ENCODE measurements at places on chromosomes 3 and 15.

GRCh38 chr3:177177749-177178221, 19.5 kb downstream of the TBL1XR1 start:
- no peak for DNase-seq

DNA sequence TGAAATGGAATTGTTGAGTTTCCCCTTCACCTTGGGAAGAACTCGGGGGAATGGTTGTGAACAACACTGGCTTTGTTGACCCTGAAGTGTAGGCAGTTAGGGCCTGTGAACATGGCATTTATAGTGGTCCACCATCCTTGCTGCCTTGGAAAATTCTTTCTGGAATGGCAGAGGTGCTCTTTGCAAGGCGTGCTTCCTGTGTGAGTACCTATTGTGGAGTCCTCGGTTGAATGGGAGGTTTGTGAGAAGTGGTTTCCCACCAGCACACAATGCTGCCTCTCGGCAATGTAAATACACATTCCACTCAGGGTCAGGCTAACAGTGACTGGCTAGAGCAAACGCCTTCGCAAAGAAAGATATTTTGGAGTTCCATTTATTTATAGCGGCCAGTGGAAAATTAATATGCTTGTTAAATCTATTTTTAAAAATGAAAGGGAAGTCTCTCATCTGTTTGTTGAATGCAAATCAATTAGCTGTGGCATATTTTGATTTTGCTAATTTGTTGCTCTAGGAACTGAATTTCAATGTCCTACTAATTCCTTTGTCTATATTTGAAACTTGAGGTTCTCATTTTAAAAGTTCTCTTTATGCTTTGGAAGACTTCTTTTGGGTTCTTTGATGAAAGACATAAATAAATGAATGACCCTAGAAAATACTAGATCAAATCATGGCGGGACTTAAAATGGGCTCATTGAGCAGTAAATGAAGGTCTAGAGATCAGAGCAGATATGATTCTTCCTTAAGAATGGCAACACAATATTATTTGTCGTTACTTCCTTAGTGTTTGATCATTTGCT, 59.5 kb downstream of the FNDC3B start:
- DNase-seq, result no peak

DNA sequence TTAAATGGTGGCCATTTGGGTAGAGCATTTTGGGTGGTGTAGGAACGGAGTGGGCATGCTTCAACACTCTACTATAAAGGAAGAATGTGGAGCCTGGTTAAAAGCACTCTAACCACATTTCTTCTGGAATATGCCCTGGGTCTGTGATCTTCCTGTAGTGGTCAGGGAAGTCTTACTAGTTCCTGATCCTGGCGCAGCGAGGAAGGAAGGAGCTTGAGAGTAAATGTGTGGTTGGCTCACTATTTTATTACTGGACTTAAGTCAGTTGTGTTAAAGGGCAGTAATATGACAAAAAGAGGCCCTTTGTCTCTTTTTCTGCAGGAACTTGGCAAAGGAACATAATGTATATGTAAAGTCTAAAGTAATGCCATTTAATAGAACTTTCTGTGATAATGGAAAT, 197.6 kb upstream of the ZPLD1 start:
- no peak for DNase-seq

- DNase-seq, result no peak
These were observed 386.2 kb upstream of the ARHGEF26 start for GRCh38 chr3:153734777-153735551.

DNA sequence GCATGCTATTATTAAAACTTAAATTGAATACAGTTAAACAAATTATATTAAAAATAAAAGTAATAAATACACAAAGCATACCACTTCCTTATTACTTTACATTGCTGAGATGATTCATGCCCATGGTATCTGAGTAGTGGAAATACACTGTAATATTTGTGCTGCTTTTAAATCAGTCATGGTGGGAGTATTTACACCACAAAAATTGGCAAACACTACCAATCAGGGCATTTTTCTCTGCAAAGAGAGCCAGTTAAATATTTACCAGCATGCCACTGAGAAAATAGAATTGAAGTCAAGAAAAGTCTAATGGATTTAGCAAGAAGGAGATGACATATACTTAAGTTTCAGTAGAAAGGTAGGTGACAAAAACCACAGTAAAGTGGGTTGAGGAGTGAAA, 19.6 kb downstream of the PPARG start:
- no peak for DNase-seq

- DNase-seq, result no peak
These were observed 100.0 kb downstream of the CACNA2D3 start for GRCh38 chr3:54222316-54222715.

DNA sequence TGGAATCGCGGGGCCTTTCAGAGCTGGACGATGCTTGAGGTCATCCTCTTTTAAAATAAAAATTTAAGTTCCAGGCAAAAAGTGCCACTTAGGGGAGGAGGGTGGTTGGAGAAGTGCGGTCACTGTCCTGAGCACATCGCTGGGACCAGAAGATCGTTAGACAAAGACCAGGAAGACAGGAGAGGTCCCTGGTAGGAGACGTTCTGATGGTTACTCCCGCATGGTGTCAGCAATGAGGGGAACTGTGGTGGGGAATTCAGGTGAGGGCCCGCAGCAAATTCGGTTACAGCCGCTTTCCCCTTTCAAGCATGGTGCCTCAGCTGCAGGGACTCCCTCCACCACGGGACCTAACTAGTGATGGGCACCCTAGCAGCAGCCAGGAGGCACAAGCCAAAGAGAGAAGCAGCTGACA, 1.0 kb upstream of the ISY1 start:
- DNase-seq, result no peak

GRCh38 chr15:101322016-101322695, 27.1 kb upstream of the SNRPA1 start:
- DNase-seq, result no peak

DNA sequence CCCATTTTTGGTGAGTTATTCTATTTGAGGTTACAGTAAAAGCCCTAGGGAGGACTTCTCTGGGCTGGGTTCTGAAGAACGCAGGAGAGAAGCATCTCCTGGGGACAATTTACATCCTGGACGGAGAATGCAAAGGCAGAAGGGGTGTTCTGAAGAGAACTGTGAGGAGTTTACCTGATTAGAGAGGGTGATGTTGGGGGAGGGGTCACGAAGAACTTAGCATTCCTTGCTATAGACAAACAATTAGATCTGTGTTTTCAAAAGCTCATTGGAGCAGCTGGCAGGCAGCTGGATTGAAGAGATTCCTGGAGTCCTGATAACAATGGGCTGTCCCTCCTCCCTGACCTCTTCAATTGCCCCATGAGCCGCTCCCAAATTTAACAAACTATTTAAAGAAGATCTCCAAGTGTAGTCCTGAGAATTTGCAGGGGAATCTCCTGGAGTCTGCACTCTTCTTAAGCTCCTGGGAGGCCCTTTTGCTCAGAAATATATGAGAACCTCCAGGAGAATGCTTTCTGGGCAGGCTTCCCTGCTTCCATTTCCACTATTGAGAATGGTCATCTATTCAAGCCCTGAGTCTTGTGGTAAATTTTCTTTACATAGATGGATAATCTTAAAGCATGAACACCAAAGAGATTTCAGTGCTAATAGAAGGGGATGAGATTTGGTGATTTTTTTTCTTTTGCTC, 55.3 kb downstream of the ARHGAP31 start:
- no peak for DNase-seq

- DNase-seq, result no peak
These were observed 128.2 kb upstream of the OSTN start for GRCh38 chr3:191070762-191071403.

DNA sequence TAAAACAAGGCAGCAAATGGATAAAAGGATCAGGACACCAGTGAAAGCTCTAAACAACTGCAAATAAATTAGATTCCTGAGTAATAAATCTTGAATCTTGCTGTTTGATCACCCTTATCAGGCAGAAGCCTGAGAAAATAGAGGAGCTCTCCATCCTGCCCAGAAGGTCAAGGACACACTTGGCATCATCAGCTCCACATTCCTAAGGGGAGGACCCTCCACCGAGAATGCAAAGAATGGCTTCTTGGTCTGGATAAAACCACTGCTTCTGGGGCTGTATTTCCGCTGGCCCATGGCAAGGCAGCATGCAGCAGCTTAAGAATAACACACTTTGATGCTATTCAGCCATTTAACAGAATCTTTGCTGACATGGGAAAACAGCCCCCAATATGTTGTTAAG, 108.9 kb upstream of the TSC22D2 start:
- DNase-seq, result no peak

DNA sequence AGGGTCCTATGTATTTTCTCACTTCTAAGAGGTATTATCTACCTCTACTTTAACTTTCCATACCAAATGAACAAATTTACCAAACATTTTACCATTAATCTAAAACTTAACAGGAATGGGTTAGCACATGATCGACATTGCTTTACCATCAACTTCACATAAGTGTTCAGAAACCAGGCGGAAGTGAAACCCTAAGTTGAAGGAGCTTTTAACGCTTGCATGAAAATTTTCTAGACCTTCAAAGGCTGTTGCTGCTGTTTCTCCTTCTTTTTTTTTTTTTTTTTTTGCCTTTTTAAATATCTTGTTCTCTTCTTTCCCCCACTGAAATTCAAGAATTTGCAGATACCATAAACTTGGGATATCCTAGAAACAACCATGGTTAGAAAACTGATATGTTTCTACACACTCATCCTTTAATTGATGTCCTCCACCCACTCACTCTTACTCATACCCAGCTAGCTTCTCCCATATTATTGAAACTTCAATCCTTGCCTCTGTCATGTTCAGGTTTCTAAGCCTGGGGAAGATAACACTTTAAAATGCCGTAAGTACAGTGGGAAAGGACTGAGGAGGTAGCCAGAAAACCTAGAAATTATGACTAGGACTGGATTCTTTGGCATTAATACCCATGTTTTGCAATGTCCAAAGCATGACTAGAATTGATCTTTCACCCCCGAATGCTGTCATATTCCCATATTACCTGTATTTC, 24.7 kb downstream of the MYO5A start:
- DNase-seq, result no peak

- no peak for DNase-seq
These were observed 105.8 kb upstream of the GAP43 start for GRCh38 chr3:115517457-115518050.

DNA sequence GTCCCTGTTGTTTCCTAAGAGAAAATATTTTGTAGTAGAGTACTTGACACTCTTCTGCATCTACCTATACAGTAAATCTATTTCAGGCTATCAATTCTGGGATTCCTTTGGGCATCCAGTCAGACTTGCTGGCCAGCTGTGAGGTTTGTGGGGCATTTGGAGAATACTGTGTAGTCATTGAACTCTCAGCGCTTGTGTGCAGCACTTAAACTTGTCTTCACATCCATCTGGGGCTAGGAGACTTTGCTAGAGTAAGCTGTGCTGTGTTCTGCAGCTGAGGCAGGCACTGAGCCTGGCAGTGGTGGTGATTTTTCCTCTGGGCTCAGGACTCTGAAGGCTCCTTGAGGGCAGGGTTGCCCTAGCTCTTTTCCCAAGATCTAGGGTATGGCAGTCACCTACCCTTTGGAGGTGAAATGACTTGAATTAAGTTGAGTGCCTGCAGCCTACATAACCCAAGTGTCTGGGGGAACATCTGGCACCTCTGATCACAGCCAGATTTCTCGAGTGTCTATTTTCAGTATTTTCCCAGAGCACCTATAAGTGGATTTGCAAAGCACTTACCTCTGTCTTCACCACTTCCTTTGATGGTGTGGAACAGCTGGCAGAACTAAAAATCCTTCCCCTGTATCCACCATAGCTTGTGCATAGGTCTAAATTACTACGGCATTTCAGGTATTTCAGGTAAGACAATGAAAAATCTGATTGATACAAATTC, 19.3 kb downstream of the CLSTN2 start:
- no peak for DNase-seq

- DNase-seq, result no peak
These were observed 4.5 kb upstream of the GJD2 start for GRCh38 chr15:34759347-34759746.

- no peak for DNase-seq
These were observed 148.6 kb upstream of the MME start for GRCh38 chr3:154931484-154931883.

DNA sequence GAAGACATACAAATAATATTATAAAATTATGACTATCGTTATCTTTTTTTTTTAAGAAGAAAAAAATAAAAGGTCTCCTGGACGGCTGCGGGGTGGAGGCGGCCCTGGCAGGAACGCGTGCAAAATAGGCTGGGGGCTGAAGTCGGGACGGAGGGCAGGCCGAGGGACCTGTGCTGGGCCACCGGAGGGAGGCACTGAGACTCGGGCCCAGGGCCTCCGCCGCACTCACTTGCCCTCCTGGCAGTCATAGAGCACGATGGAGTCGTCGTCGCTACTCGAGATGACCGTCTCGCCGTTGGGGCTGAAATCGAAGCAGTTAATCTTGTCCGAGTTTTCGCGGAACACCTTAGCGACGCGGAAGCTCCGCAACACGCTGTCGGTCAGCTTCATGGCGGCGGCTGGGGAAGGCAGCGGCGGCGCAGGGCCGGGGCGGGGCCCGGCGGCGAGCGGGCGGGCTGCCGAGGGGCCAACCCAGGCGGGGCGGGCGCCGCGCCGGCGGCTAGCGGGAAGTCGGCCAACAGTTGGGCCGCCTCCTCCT, 408 bp downstream of the WDR82 start:
- no peak for DNase-seq

- DNase-seq, result no peak
These were observed 14.9 kb upstream of the C3orf22 start for GRCh38 chr3:126573492-126574117.

DNA sequence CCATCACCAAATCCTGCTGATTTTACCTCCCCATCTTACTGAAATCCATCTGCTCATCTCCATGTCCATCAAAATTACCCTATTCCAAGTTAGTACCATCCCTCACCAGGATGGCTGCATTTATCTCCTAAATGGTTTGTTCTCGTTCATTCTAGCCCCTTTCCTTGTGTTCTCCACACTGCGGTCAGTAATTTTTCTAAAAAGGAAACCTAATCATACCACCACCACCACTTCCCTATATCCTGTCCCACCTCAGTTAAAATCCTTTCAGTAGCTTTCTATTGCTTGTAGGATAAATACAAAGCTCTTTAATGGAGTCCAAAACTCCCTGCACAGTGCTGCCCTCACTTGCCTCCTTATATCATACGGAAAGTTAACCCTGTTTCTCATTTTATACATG, 51.1 kb downstream of the UACA start:
- no peak for DNase-seq

GRCh38 chr3:12963231-12963896, 109.9 kb downstream of the IQSEC1 start:
- DNase-seq, result no peak

DNA sequence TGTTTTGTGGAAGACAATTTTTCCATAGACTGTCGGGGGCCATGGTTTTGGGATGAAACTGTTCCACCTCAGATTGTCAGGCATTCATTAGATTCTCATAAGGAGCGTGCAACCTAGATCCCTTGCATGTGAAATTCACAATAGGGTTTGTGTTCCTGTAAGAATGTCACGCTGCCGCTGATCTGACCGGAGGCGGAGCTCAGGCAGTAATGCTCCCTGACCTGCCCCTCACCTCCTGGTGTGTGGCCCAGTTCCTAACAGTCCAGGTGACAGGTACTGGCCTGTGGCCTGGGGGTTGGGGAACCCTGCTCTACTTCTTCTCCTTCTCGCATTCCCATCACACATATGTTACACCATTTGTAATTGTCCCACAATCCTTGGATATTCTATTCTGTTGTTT, 11.0 kb downstream of the CHRNA7 start:
- DNase-seq, result no peak

- no peak for DNase-seq
These were observed 159.5 kb upstream of the TBC1D5 start for GRCh38 chr3:17901893-17902292.

All from activated CD4-positive, alpha-beta T cell treated with anti-CD3 and anti-CD28 coated beads for 1 hour (primary cell).